Activated naive CD8-positive, alpha-beta T cell treated with anti-CD3 and anti-CD28 coated beads for 36 hours (primary cell): ENCODE measurements at places on chromosomes 12 and 14.

DNA sequence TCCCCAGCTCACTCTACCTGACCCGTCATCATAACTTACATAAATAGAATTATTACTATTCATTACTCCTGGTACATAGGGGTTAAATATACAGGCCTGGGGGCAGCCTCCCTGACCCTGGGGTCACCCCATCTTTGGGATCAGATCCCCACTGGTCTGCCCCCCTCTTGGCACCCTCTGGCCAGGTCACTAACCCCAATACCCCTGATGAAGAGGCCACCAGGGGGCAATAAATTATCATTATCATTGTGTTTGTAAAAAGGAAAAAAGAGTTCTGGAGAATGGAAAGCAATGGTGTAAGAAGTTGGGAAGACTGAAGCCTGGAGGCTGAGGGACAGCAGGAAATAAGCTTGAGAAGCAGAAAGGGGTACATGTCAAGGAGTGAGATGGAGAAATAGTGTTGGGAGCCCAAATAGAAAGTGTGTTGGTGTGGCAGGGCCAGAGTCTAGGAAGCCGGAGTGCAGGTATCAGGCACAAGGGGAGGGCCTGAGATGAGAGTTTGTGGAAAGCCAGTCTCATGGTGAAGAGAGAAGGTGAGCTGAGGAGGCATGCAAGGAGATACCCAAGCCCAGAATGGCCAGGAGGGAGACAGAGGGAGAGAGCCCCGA, 6.1 kb upstream of the AAAS start:
- DNase-seq = no peak

GRCh38 chr12:9794484-9795093, 32.7 kb upstream of the KLRF1 start:
- no peak for DNase-seq

- no peak for DNase-seq
These were observed 180.8 kb downstream of the C12orf50 start for GRCh38 chr12:87848248-87848868.

GRCh38 chr12:39033782-39034181, 128.4 kb upstream of the CPNE8 start:
- DNase-seq = no peak

- no peak for DNase-seq
These were observed 78.3 kb upstream of the ANO4 start for GRCh38 chr12:100715976-100716944.

GRCh38 chr12:70260646-70261045, 17.4 kb downstream of the CNOT2 start:
- no peak for DNase-seq
